ENCODE measurements at places on chromosomes 7 and 10.

- H3K27ac ChIP-seq: no peak overlapping the region
- H3K27me3 ChIP-seq: peaks cover 4% of the 10 kb centered on the region
- no peaks in the 10 kb centered on the region for H3K36me3 ChIP-seq
These were observed 219.3 kb downstream of the GATA3 start for GRCh38 chr10:8273749-8274148.

GRCh38 chr7:25738528-25738927 lies 413.5 kb upstream of the NFE2L3 start:
- H3K4me1 ChIP-seq: no peaks in the 10 kb centered on the region

- peaks cover 6% of the 10 kb centered on the region for H3K36me3 ChIP-seq
- no peak for DNase-seq
- no peak overlapping the region for H3K27ac ChIP-seq
- H3K4me1 ChIP-seq: peaks cover 49% of the 10 kb centered on the region
- no peak overlapping the region for H3K4me3 ChIP-seq
- no peaks in the 10 kb centered on the region for H3K27me3 ChIP-seq
These were observed 19.8 kb downstream of the ELMO1 start for GRCh38 chr7:37428681-37429434.

DNA sequence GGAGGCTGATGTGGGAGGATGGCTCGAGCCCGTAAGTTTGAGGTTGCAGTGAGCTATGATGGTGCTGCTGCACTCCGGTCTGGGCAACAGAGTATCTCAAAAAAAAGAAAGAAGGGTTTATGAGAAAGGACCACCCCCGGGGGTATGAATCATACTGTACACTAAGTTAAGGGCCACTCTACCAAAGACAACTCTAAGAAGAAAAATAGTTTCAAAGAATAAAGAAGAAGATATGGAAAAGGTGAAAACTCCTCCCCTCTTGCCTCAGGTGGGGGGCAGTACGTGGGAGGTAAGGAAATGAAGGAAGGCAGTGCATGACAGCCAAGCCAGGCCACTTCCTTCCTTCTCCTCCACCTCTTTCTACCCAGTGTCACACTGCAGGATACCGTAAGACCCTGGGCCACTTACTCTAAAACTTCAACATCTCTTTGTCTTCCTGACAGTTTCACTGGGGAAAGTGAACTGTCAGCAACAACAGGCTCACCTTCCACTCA lies 61.3 kb downstream of the PIP4K2A start:
- H3K36me3 ChIP-seq: peaks cover 2% of the 10 kb centered on the region
- H3K27ac ChIP-seq: peak overlapping the region; percentile 54
- H3K4me1 ChIP-seq: peaks cover 75% of the 10 kb centered on the region

DNA sequence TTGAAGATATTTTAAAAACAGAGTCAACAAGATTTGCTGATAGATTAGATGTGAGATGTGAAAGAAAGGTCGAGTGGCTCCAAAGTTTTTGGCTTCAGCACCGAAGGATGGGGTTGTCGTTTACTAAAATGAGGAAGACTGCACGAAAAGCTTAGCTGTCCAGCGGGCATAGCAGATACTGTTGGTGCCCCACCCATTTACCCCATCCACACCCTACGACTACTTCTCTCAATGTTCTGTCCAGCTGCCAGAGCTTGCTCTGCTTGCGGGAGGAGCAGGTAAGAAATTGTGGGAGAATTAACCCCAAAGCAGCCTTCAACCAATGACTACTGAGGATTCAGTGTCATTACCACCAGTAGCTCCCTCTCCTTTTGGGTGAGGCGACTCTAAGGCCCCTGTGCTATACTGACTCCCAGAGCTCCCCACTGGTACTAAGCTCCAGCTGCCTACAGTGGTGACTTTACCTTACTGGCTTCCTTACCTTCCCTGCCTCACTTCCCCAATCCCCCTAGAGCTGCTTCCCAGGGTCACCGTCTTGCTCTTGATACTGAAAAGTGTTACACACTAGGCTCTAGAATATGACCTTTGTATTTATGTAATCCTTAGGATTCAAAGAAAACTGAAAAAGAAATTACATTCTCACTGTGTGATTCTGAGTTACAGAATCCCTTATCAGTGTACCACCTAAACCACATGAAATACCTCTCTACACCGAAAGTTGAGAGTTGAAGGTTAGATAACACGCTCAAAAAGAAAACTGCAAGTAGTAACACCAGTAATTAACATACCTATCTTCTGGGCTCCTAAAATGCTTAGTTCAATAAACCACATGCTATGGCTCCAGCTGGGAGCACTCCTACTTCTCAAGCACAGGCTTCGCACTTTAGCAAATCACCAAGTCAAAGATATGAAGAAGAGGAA lies 22.3 kb downstream of the CACUL1 start:
- no peak for DNase-seq
- peak overlapping the region; percentile 98 for H3K27ac ChIP-seq
- H3K4me3 ChIP-seq: no peak overlapping the region
- peaks cover 4% of the 10 kb centered on the region for H3K36me3 ChIP-seq
- H3K27me3 ChIP-seq: no peaks in the 10 kb centered on the region
- H3K4me1 ChIP-seq: peaks cover 38% of the 10 kb centered on the region

DNA sequence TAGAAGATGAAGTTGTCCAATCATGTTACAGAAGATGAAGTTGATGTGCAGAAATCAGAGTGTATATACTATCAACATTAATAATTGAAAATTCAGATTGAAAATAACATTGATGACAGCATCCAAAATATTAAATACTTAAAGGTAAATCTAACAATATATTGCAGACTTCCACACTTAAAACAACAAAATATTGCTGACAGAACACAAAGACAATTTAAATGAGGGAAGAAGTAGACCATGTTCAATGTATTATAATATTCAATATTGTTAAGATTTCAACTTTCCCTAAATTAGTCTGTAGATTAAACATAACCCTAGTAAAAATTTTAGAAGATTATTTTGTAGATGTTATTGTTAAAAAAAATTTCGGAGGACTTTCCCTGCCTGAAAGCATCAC lies 151.9 kb downstream of the PON1 start:
- no peak overlapping the region for H3K4me3 ChIP-seq
- no peak for DNase-seq
- H3K4me1 ChIP-seq: no peaks in the 10 kb centered on the region
- H3K27me3 ChIP-seq: no peaks in the 10 kb centered on the region

- H3K36me3 ChIP-seq: peaks cover 16% of the 10 kb centered on the region
- peaks cover 25% of the 10 kb centered on the region for H3K4me1 ChIP-seq
- no peak overlapping the region for H3K4me3 ChIP-seq
These were observed 180.8 kb downstream of the JAZF1 start for GRCh38 chr7:27999829-28000228.

DNA sequence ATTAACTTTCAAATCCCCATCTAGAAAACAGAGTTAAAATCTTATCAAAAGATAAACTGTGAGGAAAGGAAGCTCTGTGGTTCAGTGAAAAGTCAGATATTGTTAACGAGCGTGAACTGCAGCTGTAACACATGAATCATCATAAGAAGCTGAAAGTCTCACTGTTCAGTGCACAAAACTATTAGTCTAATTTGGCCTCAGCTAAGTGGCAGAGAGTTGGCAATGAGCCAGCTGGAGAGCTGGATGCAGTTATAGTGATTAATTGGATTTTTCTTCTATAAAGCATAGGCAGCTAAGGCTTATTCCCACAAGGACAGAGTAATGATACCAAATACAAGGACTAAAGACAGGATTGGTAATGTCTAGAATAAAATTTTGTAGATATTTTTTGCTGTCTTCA lies 101.1 kb upstream of the ABCB5 start:
- H3K27me3 ChIP-seq: no peaks in the 10 kb centered on the region
- H3K27ac ChIP-seq: no peak overlapping the region
- no peak overlapping the region for H3K4me3 ChIP-seq
- no peaks in the 10 kb centered on the region for H3K4me1 ChIP-seq
- DNase-seq: no peak

- H3K4me1 ChIP-seq: peaks cover 20% of the 10 kb centered on the region
- no peak overlapping the region for H3K27ac ChIP-seq
- no peak overlapping the region for H3K4me3 ChIP-seq
- H3K27me3 ChIP-seq: no peaks in the 10 kb centered on the region
- no peak for DNase-seq
These were observed 3.1 kb upstream of the ZNF12 start for GRCh38 chr7:6709808-6710207.

DNA sequence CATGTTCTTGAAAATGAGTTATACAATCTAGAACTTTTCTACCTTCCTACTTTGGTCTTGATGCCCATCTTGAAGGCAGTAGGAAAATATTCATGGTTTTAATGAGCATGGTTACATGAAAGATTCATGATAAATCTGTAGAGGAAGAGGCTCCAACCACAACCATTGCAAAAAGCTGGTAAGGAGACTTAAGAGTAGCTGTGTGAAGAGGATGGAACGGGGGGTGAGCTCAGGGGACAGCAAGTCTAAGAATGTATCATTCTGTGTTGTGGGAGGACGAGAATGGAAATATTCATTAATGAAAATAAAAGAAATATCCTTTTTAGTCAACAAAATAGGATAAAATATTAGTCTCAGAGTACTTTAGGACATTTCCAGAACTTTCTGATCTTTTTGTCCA lies 81.1 kb downstream of the BMPER start:
- H3K27ac ChIP-seq: no peak overlapping the region
- no peak overlapping the region for H3K4me3 ChIP-seq
- no peaks in the 10 kb centered on the region for H3K27me3 ChIP-seq
- H3K4me1 ChIP-seq: no peaks in the 10 kb centered on the region

GRCh38 chr7:139043823-139044812 lies 8.3 kb upstream of the ZC3HAV1L start:
- H3K27ac ChIP-seq: peak overlapping the region; percentile 87
- H3K4me1 ChIP-seq: peaks cover 27% of the 10 kb centered on the region
- no peak for DNase-seq
- H3K4me3 ChIP-seq: peak overlapping the region; percentile 62
- H3K27me3 ChIP-seq: no peaks in the 10 kb centered on the region

DNA sequence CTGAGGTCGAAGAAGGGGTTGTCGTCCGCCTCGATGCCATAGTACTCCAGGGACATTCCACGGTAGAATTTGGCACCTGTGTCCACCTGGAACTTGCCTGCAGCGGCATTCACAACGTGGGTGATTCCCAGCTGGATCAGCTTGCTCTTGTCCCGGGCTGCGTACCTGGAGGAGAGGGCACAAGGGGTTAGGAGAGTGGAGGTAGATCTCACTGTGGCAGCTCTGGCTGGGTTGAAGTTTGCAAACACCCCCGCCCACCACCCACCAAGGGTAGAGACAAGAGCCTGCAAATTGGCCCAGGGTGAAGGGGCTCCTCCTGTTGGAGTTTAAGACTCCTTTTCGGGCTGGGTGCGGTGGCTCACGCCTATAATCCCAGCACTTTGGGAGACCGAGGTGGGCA lies 15.8 kb upstream of the SAMD8 start:
- H3K4me1 ChIP-seq: peaks cover 7% of the 10 kb centered on the region
- no peak overlapping the region for H3K27ac ChIP-seq
- H3K36me3 ChIP-seq: no peaks in the 10 kb centered on the region
- no peak overlapping the region for H3K4me3 ChIP-seq
- H3K27me3 ChIP-seq: peaks cover under 1% of the 10 kb centered on the region

GRCh38 chr7:141071855-141072547 lies 1.9 kb upstream of the TMEM178B start:
- H3K4me3 ChIP-seq: peak overlapping the region; percentile 70
- H3K36me3 ChIP-seq: no peaks in the 10 kb centered on the region
- peaks cover 25% of the 10 kb centered on the region for H3K27me3 ChIP-seq
- DNase-seq: no peak
- no peak overlapping the region for H3K27ac ChIP-seq

- H3K4me3 ChIP-seq: no peak overlapping the region
- H3K27me3 ChIP-seq: no peaks in the 10 kb centered on the region
- H3K4me1 ChIP-seq: no peaks in the 10 kb centered on the region
- DNase-seq: no peak
- H3K27ac ChIP-seq: no peak overlapping the region
These were observed 56.8 kb downstream of the SEMA3A start for GRCh38 chr7:84137812-84138211.

DNA sequence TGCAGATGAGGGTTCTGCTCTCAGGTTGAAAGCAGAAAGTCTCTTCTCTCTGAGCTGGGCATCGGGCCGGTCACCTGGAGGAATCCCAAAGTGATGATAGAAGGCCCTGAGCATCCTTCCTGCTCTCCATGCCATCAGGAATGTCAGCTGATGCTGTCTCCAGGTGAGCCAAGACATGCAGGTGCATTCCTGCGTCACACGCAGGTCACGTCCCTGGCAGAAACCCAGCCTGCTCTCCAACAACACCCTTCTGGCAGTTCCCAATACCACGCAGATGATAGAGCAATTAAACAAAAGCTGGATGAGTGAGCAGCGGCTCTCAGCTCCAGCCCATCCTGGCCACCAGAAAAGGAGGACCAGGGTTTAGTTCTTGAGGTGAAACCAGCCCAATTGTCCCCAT lies 6.9 kb upstream of the WIPI2 start:
- no peak for DNase-seq
- H3K36me3 ChIP-seq: no peaks in the 10 kb centered on the region
- no peak overlapping the region for H3K27ac ChIP-seq
- no peaks in the 10 kb centered on the region for H3K4me1 ChIP-seq
- H3K4me3 ChIP-seq: no peak overlapping the region

GRCh38 chr7:25820432-25821040 lies 331.5 kb upstream of the NFE2L3 start:
- H3K4me3 ChIP-seq: no peak overlapping the region
- peaks cover 2% of the 10 kb centered on the region for H3K36me3 ChIP-seq
- peaks cover 7% of the 10 kb centered on the region for H3K4me1 ChIP-seq
- H3K27me3 ChIP-seq: peaks cover 25% of the 10 kb centered on the region
- no peak for DNase-seq
- no peak overlapping the region for H3K27ac ChIP-seq

DNA sequence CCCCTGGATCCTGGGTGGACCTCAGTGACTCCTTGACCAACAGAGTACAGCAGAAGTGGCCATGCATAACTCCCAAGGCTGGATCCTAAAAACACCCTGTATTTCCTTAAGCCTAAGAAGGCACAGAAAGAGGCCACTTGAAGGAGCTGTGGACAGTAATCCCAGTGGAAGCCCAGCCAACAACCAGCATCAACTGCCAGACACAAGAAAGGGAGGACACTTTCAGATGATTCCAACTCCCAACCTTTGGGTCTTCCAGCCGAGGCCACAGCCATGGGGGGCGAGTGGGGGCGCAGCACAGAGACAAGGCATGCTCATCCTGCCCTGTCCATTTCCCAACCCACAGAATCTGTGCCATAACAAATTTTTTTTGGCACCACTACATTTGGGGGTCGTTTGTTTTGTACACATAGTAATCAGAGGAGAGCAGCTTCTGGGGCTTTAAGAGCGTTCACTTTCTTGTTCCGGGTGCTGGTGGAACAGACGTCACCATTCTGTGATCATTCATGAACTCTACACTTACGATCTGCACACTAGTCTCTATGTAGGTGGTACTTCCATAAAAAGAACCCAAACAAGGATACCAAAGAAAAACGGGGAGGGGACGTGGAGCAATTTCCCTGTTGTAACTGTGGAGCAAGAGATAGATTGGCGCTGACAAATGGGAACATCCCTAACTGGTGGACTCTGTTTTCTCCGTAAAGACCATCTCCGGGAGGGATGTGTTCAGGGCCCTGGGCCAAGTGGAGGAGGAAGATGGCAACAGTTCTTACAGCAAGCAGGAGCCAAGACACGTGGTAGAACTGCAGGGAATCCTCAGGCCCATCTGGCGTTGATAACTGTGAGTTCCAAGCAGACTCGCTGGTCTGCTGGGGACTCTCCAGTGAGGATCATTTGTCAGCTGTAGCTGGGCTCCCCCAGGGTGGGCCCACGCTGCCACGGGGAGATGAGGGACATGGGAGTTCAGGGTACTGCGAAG lies 6.0 kb upstream of the SLC29A3 start:
- peaks cover 4% of the 10 kb centered on the region for H3K27me3 ChIP-seq
- H3K4me3 ChIP-seq: no peak overlapping the region
- H3K4me1 ChIP-seq: no peaks in the 10 kb centered on the region
- no peaks in the 10 kb centered on the region for H3K36me3 ChIP-seq
